ENCODE measurements at places on chromosomes 6 and 20. TPM values are rescaled to one million over a fixed set of nuclear protein-coding genes. Genes with fewer than 3 reads are reported as not detected.

The LRRC73 gene
- 0.20 TPM for total RNA-seq

- no peak for DNase-seq
Measured at GRCh38 chr20:15320941-15321340, 983.5 kb upstream of the FLRT3 start.

DNA sequence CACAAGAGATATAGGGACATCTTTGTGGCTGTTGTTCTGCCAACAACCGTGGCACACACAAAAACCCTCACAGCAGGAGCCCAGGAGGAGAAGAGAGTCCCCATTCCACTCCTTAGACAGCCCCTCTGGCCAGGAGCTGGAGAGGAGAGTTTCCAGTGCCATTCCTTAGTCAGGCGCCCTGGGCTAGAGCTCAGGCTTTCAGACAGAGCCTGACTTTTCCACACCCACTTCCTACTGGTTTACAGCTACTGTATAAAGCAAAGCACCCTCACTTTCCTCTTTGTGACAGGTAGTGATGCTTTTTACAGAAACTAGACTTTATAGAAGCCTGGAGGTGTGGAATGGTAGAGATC, 145.9 kb downstream of the SYCP2 start:
- DNase-seq = no peak

DNA sequence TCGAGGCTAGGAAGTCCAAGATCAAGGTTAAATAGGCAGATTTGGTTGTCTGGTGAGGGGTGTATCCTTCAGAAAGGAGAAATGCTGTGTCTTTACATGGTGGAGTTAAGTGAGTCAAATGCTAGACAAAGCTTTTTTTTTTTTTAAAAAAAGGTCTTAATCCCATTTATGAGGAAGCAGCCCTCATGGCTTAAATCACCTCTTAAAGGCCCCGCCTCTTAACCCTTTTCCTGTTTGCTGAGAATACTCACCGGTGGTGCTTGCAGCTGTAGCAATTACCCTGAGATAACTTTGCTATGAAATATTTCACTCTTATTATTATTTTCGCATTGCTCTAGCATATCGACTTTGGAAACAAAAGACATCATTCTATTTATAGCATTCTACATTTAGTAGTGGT, 30.8 kb downstream of the FBXO30 start:
- no peak for DNase-seq

DNA sequence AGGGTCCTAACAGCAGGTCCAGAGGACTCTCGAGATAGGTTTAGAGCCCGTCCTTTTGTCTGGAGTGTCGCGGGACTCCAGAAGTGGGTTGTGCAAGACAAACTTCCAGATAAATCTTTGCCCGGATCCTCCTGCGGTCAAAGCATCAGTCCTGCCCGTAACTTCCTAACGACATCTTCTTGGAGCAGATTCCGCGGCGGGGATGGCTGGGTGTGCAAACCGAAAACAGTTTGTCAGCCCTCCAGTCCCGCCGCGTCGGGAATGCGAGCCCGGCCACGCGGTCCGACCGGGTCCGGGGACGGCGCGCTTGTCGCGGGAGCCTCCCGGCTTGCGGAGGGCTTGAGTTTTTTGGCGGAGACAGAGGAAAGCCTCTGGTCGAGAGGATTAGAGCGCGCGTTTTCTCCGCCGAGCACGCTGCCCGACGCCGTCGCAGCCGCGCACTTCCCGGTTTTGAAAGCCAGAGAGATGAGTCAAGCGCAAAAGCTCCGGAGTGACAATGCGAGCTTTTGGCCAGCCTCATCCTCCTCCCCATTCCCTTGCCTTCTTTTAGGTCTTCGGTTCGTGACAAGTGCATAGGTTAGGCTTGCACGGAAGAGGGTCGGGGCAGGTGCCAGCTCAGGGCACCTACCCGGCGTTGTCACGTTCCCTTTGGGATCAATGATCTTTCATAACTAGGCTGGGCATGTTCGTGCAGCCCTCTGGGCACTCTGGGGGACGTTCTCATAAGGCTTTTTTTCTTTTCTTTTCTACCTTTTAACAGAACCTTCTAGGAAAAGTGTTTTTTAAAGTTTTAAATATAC, 91.3 kb upstream of the PRDM1 start:
- DNase-seq = peak; percentile 40

DNA sequence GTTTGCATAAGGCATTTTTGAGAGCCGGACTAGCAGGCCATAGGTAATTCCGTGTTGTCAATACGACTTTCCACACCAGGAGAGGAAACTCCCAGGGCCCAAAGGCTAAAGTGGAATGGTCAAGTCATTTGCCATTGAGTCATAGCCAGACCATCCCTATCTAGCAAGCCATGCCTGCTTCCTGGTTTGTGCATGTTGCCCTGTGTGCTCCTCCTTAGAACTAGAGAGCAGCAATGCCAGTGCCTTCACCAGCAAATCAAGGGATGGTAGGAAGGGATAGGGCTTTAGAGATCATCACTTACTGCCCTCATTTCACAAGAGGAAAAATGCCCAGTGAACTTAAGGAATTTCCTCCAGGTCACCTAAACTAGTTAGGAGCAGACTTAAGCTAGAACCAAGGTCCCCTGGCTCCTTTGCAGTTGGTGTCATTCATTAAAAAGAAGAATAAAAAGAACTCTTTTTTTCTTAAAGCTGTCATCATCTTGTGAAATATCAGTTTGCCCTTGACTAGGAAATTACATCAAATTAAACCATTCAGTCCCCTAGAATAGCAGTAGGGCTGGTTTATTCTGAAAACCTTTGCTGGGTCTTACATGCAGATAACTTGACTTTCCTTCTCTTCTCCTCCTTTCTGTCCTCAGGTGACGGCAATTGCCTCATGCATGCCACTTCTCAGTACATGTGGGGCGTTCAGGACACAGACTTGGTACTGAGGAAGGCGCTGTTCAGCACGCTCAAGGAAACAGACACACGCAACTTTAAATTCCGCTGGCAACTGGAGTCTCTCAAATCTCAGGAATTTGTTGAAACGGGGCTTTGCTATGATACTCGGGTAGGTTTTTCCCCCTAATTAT, 7.4 kb downstream of the TNFAIP3 start:
- DNase-seq = no peak

- DNase-seq = no peak
Measured at GRCh38 chr6:29424168-29424567, 9.4 kb downstream of the OR12D1 start.

DNA sequence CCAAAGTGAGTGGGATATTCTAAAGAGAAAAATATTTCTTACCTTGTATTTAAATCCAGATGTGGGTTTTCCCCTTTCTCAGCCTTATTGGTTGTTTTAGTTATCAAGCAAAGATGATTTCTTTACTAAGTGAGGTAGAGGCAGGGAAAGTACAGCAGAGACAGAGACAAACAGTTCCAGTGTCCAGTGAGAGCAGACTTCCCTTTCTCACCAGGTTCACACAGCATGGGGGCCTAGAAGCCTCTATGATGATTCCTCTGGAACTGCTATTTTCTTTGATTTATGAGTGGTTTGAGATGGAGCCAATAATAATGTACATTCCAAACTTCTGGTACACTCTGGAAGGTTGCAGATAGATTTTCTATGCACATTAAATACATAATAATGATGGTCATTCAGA, 234.0 kb upstream of the MARCKS start:
- no peak for DNase-seq

DNA sequence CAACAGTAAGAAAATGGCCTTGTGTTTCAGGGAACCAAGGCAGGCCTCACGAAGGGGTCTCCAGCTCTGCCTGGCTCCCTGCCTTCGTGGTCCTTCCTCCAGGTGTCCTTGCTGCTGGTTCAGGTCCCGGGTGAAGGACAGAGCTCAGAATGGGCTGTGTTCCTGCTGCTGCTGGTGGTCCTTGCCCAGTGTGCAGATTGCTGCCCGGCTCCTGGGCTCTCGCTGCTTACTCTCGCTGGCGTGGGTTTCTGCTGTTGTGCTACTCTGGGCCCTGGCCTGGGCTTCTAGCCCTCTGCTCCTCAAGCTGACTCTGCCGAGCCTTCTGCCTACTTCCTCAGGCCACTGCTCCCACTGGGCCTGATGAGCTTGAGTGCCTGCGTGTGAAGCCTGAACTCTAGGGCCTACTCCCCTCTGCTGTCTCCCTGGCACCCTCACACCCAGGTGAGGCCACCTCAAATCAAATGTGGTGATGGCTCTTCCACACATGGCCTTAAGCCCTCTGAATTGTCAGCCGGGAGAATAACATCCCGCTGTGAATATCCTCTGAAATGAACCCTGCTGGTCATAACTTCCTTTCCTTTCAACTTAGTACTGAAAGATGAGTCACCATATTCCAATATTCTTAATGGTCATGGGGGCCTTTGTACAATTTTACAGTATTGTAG, 171.6 kb downstream of the FOXC1 start:
- DNase-seq = no peak

The HDGFL1 gene
- total RNA-seq = not detected

- peak; percentile 1 for DNase-seq
Measured at GRCh38 chr6:92329208-92329847, 1090.0 kb downstream of the EPHA7 start.

The TRIM15 gene
- total RNA-seq = 1.4 TPM

The MAPK13 gene
- total RNA-seq = 29.5 TPM

GRCh38 chr20:47487175-47487917, 14.3 kb upstream of the NCOA3 start:
- DNase-seq = no peak

DNA sequence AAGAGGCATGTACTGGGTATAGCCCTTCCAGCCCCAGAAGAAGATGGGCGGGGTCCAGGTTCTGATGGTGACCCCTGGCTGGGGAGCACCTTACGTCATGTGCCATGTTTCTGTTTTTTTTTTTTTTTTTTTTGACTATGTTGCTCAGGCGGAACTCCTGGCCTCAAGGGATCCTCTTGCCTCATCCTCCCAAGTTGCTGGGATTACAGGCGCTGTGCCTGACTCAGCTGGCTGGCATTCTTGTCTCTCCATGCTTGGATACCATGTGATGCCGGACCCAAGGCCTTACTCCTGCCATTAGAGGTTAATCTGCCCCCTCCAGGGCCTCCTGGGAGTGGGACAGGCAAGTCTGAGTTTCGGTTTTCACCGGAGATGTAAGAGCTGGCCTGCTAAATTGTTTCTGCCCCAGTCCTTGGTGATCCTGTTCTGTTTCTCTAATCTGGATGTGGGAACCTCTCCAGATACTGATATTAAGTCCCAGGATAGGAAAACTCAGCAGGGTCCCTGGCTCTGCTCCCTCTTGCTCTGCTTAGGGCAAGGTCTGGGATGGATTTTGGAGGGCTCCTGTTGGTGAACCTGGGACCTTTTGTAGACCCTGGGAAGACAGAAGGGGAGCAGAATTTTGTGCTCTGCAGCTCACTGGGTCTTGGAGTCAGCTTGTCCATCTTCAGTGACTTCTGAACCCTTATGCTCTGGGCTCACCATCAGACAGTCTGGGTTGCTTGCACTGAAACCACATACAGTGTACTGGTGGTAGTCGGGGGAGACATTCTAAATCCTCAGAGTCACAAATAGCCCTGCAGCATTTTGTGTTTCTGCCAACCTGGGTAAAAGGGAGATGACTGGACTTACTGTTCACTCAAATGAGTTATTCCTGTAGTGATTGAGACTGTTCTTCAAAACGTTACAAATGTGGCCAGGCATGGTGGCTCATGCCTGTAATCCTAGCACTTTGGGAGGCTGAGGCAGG, 45.1 kb downstream of the PTK7 start:
- DNase-seq = peak; percentile 61

- DNase-seq = peak; percentile 52
Measured at GRCh38 chr20:49534255-49534712, 33.7 kb downstream of the PTGIS start.

DNA sequence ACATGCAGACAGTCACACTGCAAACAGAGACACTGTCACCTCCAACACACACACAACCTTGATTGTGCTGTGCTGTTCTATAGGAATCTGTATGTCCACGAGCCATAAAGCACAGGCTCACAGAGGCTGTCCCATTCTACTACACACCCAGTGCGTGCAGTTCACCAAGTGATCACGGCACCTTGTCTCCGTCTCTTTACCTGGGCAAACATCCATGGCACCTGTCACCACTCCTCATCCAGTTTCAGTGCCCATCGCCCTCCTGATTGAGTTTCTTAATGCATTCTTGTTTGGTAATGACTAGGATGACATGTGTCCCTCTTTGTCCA, 65.8 kb upstream of the STMND1 start:
- no peak for DNase-seq

DNA sequence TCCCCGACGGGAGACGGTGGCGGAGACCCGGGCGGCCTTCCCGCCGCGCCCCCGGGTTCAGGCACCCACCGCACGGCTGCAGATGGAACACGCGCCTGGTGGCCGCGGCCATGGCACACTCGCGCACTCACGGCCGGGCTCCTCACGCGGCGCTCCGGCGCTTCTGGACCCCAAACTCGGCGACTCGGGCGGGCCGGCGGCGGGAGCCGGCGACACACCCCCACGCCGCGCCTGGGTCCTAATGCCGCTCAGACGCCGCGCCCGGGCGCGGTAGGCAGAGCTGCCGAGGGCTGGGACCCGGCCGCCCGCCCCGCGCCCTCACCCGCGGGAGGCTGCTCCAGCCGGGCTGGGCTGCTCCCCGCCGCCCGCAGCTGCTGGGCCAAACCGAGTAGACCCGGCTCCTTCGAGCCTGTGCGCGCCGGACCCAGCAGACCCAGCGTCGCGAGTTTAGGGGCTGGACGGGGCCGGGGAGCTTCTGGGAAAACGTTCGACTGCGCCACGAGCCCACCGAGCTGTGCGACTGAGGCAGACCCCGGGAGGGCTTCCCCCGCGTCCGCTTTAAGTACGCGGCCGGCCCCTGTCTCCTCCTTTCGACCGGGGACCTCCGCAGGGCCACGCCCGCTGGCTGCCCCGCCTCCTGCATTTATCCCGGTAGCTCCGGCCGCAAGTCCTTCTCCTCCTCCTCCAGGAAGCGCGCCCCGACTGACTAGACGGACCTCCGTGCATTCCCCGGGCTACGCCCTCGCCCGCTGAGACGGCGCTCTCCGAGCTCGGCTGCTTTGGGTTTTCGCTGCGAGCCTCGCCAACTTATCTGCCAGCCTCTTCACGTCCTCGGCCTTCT, at the start of gene SLC4A11:
SLC4A11 (minus strand) TSS at position 165 of the 841 bp plus-strand sequence; CDS start at position 112, 53 bp downstream.
- DNase-seq = no peak

DNA sequence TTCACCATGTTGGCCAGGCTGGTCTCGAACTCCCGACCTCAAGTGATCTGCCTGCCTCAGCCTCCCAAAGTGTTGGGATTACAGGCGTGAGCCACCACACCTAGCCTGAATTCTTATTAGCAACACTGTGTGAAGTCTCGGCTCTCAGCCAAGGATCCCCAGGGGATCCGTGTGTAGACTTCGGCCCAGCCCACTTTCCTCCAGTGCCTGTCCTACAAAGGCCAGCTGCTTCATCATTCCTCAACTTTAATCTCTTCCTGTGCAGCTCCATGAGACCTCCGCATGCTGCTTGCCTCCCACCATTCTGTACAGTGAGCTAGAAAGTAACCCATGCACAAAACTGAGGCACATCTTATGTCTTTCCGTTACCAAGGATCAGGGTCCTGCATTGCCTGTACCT, 71.8 kb downstream of the SAMD3 start:
- no peak for DNase-seq
